Fibroblast of skin of back (primary cell): ENCODE measurements at places on chromosomes 3 and 15.

GRCh38 chr15:68791431-68792283, 29.0 kb downstream of the ANP32A start:
- no peak for DNase-seq

DNA sequence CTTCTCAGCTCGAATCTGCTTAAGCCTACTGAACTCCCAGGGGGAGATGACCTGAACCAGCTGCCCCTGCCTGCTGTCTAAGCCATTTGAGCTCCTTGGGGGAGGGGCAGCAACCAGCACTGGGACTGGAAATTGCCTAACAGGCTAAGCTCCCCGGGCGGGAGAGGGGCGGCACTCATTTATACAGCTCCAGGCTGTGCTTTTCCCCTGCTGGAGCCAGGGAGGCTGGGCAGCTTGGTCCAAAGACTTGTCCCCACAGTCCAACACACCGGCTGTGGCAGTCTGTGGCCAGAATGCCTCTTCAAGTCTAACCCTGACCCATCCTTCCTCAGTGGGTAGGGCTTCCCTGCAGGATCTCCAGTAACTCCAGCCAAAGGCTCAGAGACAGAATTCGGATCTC, 1241.5 kb downstream of the ROBO2 start:
- no peak for DNase-seq

- DNase-seq: no peak
These were observed 99.1 kb downstream of the DNASE1L3 start for GRCh38 chr3:58111513-58112184.

GRCh38 chr3:20125897-20126296, 60.1 kb downstream of the SGO1 start:
- DNase-seq: no peak

DNA sequence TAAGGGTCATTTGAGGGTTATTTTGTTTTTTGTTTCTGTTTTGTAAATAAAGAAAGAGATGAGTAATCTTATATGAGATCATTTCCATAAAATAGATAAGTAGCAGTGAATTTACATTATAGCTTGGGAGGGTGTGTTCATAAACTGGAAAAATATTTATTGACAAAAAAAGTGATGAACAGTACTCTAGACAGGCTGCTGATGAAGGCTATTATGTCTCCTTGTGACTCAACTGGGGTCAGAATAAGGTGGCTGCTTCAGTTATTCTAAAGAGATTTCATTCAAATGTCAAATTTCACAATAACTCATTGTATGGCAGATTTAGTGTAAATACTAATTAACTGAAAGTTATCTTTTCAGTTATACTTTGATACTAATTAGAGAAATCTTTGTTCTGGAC, 251.1 kb upstream of the CMC1 start:
- no peak for DNase-seq

DNA sequence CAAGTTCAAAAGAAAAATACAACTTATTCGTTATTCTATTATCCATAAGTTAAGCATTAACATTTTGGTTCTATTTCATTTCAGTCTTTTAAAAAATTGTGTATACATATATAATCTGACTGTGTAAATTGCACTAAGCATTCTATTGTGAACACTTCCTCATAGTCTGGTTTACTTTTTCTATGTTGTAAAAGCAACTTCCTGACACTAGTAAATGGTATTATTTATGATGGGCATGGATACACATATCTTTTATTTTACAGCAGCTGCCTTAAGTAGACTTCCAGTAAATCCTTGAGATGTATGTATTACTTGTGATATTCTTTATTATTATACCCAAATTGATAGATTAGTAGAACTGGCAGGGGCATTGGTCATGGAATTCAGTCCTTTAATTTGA, 58.2 kb downstream of the FNDC3B start:
- DNase-seq: no peak

- DNase-seq: no peak
These were observed 183.7 kb upstream of the LRRN1 start for GRCh38 chr3:3615533-3615932.

DNA sequence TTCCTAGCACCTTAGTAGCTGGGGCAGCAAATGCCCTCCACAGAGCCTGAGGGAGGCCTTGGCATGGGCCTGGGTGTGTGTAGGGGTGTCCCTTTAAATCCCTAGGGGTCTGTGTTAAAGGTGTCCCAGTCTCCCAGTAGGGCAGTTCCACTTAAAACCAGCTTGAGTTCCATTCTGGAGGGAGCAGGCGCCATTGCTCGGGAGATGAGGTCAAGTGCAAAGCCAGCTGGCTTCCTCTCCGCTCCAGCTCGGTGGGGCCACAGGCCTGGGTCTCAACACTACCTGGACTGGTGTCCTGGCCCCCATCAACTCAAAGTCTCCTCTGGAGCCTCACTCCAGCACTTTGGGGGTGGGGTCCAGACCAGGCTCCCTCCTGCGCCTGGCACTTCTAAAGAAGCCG, 25.2 kb downstream of the FEM1B start:
- DNase-seq: no peak

DNA sequence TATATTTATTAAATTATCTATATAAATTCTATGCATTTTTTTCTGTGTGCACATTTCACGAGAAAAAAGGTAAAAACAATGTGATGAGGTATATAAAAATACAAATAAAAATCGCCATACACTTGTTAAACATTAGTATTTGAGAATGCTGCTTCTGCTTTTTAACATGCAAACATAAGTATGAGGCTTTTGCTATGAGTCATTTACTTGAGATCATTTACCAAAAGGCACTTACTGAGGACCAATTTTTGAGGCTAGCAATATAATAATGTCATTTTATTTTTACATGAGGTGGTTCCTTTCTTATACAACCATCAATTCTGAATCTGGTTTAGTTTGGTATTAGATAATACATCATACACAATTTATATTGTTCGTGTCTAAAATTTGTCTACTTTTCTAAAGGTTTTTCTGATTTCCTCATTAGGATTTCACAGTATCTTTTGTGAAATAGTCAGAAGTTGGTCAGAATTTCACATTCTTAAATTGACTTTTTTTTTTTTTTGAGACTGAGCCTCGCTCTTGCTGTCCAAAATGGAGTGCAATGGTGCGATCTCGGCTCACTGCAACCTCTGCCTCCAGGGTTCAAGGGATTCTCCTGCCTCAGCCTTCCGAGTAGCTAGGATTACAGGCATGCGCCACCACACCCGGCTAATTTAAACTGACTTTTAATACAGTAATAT, 25.6 kb downstream of the DCUN1D1 start:
- DNase-seq: no peak

DNA sequence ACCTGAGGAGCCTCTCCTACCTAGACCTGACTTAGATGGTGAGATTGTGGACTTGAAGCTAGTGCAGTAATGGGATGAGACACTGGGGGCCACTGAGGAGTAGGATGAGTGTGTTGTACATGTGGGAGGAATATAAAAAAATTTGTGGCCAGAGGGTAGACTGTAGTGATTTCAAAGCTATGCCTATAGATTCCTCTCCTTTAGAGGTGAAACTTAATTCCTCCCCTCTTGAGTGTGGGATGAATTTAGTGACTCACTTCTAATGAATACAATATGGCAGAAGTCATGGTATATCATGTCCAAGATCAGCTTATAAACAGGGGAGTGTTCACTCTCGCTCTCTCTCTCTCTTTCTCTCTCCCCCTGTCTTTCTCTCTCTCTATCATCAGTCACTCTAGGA, 6.7 kb downstream of the ZNF860 start:
- DNase-seq: peak; percentile 29

DNA sequence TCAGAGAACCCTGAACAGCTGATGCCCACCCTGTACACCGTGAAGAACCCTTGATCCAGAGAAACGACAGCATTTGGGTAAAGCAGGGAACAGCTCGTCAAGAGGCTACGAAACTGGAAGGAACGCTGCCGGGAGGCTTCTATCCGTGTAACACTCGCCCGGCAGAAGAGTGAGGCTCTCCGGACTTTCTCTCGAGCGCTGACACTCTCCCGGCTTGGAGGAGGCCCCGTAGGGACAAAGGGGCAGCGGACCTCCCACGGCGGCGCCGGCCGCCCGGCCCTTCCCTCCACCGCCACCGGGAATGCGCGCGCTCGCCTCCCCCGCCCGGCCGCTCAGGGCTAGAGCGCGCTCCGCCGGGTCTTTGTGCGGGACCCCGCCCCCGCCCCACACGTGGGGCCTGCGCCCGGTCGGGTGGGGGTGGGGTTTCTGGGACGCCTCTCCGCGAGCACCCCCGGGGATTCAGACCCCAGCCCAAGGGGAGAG, 1.7 kb downstream of the HYAL2 start:
- peak; percentile 75 for DNase-seq

GRCh38 chr3:110783541-110783940, 288.1 kb upstream of the NECTIN3 start:
- DNase-seq: no peak

DNA sequence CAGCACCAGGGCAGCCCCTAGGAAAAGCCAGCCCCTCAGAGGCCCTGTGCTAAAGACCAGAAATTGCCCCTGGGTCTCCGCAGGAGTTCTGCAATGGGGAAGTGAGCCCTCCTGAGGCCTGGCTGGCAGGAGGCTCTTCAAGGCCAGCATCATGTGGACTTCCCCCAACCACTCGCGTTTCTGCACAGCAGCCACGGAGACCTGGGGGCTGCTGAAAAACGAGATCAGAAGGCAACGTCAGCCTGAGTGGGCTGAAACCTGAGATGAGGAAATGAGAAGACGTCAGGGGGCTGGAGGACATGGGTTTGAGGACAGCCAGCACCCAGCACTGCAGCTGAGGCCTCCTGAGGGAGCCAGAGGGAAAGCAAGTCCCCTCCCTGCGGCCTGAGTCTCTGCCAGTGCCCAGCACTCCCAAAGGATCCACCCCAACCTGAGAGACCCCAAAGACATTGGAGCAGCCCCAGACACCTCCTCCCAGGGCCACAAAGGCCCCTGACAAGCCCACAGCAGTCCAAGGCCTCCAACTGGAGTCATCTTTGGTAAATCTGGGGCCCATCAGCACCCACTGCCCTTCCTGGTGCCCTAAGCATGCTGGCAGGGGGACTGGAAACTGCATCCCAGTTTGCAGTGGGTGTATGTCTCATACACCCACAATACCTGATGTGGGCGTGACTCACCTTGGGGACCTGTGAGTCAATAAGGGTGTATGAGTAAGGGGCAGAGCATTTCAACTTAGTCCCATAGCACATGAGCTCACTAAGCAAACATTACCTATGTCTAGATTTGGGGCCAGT, 29.2 kb upstream of the CYP11A1 start:
- peak; percentile 88 for DNase-seq

DNA sequence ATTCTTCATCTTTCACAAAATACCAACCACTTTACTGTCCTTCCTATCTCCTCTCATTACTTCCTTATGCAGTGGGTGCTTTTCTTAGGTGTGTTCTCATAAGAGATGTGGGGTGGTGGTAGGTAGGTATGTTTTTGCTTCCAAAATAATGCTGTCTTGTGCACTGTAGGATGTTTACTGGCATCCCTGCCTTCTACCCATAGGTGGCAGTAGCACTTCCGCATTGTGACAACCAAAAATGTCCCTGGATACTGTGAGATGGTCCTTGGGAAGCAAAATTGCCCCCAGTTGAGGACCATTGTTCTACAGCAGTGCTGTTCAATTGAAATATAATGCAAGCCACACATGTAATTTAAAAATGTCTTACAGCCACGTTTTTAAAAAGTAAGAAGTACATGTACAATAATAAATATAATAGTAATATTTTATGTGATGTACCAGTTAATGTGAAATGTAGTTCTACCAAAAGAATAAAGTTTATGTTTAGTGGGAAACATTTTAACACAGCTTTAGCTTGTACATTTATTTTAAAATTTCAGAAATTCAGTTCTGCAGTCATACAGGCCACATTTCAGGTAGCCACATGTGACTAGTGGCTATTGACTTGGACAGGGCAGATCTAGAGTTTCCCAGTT, 75.2 kb downstream of the NEO1 start:
- DNase-seq: peak; percentile 30

DNA sequence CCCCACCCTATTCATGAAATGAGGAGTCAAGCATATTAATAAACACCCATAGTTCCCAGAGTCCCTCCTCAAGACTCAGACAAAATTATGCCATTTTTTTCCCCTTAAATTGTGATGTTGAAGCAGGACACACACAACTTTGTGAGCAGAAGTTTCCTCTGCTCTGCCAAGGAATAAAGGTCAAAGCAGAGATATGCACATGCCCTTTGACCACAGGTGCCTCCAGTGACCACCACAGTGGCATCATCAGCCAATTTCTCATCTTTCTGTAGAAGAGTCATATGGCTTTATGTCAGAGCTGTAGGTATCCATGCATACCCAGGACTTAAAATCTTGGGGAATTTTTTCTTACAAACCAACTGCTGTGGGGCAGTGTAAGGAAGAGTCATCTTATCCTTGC, 304.4 kb upstream of the GADL1 start:
- no peak for DNase-seq

DNA sequence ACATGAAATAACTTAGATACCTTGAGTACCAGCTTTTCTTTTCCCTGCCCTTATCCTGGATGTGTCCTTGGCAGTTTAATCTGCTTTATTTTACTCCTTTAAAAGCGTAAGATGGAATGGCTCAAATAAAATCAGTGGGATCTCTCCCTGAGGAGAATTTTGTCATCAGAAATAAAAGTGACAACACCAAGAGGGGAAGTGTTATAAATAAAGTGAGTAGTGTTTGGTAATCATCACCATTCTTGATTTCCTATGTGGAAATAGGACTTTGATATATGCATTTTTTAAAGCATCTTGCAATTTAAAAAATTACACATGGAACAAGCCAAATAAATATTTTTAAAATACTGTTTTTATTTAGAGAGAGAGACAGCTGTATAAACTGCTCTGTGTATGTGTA, 76.5 kb downstream of the MBNL1 start:
- no peak for DNase-seq

- DNase-seq: peak; percentile 80
These were observed 23.8 kb upstream of the TRAK1 start for GRCh38 chr3:42067326-42067725.

DNA sequence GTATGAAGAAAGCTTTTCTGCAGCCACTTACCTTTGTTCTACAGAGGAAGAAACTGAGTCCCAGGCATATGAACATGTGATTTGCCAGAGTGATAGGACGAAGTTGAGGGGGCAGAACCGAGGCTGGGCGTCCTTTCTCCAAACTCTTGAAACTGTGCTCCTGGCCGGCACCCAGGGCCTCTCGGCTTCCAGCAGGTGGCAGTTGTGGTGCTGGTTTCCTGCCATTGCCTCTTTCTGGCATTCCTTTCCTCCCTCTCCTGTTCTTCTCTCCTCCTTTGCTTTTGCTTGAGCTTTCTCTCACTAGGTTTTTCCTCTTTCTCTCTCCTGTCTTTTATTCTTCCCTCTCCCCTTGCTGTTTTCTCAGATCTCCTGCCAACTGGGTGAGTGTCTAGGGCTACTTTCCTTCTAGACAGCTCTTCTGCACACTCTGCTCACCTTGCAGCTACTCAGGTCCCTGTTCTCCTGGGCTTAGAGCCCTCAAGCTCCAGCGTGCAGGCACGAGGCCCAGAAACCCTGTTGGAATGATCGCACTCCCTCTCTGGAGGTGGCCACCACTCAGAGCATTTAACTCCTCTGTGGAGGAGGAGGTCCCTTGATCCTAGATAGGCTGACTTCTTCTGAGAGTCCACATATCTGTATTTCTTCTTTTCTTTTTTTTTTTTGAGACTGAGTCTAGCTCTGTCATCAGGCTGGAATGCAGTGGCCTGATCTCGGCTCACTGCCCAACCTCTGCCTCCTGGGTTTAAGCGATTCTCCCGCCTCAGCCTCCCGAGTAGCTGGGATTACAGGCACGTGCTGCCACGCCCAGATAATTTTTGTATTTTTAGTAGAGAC, 26.2 kb downstream of the TRAK1 start:
- DNase-seq: peak; percentile 89
